ENCODE measurements at places on chromosomes 5 and 9. TPM values are rescaled to one million over a fixed set of nuclear protein-coding genes. Genes with fewer than 3 reads are reported as not detected.

FAM81B gene
- total RNA-seq: not detected

PRLR gene
- not detected for total RNA-seq

IFNA14 gene
- not detected for total RNA-seq

HMCN2 gene
- not detected for total RNA-seq

DND1 gene
- 3.1 TPM for total RNA-seq

ARL14EPL gene
- total RNA-seq: not detected

S100Z gene
- 2.5 TPM for total RNA-seq

DNA sequence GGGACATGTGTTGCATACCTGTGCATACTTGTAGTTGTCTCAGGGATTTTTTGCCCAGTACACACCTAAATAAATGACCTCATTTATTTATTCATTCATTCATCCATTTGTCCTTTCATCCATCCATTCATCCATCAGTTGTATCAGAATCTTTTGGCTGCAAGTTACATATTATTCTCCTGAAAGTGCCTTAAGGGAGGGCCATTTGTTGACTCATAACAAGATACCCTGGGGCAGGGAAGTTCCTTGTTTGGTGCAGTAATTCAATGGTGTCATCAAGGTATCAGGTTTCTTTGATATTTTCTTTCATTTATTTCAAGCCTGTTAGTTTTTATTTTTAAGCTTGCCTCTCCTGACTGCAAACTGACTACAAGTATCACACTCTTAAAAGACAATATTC is 597.9 kb upstream of the TLE4 start:
- DNase-seq: no peak

DNA sequence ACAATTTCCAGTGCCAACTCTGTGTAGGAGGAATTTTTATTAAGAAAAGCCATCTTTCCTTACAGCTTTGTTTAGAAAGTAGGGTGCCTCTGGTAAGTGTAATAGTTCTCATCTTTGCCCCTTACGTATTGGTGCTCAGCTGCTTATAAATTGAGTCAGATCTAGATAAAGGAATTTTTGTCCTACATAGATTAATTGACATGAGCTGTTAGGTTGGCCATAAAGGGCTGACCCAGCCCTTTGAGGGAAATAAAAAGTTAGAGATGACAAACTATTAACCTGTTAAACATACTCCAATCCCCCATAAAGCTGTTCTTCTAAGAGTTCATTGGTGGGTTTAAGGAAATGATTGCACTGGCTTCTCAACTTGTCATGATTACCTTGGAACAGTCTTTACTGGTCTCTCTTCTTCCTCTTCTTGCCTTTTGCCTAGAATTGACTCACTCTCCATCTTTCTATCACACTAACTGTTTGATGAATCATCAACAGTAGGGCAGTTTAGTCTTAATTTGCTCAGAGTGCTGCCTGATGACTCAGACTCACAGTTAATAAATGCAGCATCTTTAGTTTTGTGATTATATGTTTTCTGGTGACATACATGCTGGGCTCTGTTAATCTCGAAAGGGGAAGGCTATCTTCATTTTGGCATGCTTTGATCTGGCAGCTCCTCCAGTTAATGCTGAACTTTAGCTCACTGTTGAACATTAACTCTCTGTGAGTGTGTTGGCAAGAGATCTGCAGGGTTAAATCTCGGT is 51.7 kb downstream of the ARHGAP26 start:
- DNase-seq: no peak

- no peak for DNase-seq
Measured at GRCh38 chr5:172491481-172491880, 37.2 kb upstream of the SH3PXD2B start.

GRCh38 chr5:56019306-56020272 is 24.8 kb upstream of the IL6ST start:
- peak; percentile 31 for DNase-seq

DNA sequence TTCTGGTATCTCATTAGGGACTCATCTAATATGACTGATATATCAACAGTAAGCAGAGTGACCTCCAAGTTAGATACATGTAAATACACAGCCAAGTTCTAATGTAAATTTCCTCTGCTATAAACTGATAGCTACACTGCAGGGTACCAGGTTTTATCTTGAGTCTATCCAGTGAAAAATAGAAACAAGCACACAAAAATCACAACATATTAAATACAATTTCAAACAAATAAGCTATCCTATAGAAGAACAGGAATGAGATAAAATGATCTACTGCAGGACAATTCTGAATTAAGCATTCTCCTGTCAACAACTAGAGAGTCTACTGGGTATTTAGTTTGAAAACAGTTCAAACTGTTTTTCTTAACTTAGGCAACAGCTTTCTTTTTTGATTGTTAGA is 42.7 kb downstream of the NR3C1 start:
- no peak for DNase-seq

GRCh38 chr5:55226934-55227663 is at the start of gene MCIDAS:
Gene MCIDAS, minus strand, starts transcription at chr5:55227315. Its CDS starts 177 bp downstream, at chr5:55227138.
- DNase-seq: peak; percentile 64

DNA sequence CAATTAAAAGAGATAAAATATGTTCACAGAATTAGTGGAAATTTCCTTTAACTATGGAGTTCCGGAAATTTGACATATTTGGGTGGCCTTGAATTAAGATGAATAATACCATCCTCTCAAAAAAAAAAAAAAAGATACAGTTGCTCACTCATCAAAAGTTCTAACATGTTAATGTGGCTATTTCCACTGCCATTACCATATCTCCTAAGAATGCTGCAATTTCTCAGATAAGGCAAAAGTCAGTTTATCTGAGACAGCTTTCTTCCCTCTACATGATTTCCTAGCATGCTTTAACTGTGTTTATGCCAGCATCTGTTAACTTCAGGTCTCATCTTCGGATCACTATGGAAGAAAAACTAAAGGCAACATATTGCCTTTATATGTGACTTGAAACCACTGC is 2.6 kb downstream of the FASTKD3 start:
- DNase-seq: no peak

- no peak for DNase-seq
Measured at GRCh38 chr5:34589832-34590231, 66.3 kb upstream of the RAI14 start.

DNA sequence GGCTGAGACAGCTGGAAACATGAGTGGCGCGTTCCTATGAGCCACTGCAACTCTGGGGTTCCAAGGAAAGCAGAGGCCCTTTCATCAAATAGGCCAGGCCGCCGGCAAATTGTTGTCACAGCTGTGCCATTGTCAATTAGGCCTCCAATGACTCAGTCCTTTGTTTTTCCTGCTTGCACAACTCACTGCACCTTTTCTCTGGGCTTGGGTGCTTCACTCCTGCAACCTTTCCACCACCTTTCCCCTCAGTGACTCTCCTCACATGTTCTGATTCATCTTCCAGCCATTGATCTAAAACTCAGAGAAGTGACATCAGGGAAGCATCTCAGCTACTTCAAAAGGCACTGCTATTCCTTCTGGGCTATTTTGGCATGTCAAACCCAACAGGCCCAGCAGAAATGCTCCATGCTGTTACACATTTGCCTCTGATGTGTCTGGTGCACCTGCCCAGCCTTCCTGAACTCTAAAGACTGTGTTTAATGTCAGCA is 653.7 kb downstream of the NR2F1-AS1 start:
- no peak for DNase-seq

DNA sequence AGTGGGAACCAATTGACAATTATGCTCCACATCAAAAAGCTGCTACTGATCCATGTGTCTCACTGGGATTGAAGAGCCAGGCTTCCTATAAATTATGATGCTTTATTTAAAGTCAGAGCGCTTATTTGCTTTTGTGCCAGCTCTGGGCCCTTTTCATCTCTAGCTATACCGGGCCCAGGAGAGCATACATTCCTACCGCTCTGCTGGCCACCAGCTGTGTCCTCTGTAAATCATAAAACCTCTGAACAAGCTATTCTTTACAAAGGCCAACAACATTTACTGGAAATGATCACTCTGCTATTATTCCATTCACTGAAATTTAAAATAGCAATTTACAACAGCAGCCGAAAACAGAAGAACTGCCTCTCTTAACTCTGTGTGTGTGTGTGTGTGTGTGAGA is 86.6 kb downstream of the ZNF608 start:
- no peak for DNase-seq

DNA sequence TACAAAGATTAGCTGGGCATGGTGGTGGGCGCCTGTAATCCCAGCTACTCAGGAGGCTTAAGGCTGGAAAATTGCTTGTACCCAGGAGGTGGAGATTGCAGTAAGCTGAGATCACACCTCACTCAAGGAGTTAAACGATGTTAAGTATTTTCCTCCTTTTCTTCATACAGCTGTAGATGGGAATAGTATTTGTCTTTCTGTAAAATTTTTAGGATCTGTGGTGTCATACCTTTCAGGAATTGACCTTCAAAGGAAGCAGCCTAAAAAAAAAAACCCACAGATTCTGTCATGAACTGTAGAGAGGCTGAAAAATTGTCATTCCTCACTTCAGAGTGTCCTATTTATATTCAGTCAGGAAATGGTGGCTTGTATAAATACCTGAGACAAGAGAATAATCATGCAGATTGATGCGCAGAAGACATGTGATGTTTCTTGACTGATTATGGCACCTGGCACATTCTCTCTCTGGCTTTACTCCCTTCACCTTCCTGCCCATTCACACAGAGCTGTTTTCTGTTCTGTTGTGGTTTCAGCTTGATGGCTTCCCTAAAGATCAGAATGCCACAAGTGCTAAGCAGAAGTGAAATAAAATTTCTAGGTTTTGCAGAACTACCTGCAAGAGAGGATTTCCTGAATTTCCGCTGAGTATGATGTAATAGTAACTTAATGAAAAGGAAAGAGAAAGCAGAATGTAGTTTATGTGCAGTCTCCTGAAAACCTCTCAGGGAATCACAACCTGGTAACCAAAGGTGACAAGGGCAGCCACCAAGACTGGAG is 3.8 kb downstream of the IFNA1 start:
- DNase-seq: peak; percentile 37

DNA sequence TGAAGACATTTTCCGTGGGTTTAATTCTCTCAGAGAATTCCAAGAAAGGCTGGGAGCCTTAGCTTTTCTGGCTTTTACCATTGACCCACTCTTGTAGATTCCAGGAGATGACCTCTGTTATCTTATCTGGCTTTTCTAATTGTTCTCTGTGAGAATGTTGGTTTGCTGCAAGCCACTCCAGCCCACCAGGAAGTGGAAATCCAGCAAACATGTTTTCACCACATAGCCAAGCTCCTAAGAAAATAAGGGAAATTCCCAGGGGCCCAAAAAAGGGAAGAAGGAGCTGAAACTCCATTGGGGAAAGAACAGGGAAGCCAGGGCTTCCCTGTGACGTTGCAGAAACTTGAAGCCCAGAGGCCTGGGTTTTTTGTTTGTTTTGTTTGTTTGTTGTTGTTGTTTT is 19.7 kb downstream of the GPR107 start:
- DNase-seq: no peak

- DNase-seq: no peak
Measured at GRCh38 chr5:36657563-36657995, 51.2 kb downstream of the SLC1A3 start.

All from activated CD8-positive, alpha-beta T cell treated with anti-CD3 and anti-CD28 coated beads, Interleukin-2, amount 10 ng/mL, durations not matched to agents 7 days and 5 days (primary cell).